ENCODE measurements at places on chromosomes 3 and 15.

GRCh38 chr3:108428586-108428985 is 81.8 kb downstream of the MYH15 start:
- no peak for DNase-seq

- no peak for DNase-seq
These were observed 166.3 kb downstream of the VGLL4 start for GRCh38 chr3:11477407-11477911.

- DNase-seq = no peak
These were observed 69.0 kb downstream of the MYO1E start for GRCh38 chr15:59303633-59304032.

- no peak for DNase-seq
These were observed 28.8 kb upstream of the GLCE start for GRCh38 chr15:69131362-69132220.

GRCh38 chr3:88863196-88863595 is 244.2 kb upstream of the EPHA3 start:
- no peak for DNase-seq

DNA sequence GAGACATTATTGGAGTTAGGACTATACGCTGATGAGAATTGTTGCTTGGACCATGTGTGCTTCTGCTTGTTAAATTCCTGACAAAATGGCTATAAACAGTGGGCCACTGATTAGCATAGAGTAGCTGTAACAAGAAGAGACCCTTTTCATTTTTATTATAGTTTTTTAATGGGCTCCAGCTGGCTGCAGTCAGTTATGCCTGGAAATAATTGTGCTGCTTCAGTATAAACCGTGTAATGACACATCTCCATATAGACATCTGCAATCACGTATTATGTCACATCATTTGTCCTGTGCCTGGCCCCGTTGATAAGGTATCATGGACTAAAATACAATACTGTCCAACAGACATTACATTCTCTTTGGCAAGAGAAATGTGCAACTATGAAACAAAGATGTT is 50.9 kb downstream of the ARPP21 start:
- no peak for DNase-seq

DNA sequence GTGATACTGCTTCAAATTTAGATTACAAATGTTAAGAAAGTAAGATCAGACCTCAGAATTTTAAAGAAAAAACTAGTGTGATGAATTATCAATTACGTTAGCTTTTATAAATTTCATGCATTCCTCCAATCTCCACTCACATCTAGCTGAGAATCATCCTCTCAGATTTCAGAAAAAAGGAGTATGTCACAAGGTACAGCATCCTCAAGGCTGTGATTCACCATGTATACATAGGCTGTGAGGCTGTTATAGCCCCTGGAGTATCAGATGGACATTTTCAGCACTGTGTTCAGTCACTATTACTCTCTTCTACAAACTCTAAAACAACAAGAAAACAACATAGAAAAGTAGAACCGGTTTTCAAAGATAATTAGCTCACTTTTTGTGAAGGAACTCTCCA is 214.4 kb downstream of the PCCB start:
- no peak for DNase-seq

DNA sequence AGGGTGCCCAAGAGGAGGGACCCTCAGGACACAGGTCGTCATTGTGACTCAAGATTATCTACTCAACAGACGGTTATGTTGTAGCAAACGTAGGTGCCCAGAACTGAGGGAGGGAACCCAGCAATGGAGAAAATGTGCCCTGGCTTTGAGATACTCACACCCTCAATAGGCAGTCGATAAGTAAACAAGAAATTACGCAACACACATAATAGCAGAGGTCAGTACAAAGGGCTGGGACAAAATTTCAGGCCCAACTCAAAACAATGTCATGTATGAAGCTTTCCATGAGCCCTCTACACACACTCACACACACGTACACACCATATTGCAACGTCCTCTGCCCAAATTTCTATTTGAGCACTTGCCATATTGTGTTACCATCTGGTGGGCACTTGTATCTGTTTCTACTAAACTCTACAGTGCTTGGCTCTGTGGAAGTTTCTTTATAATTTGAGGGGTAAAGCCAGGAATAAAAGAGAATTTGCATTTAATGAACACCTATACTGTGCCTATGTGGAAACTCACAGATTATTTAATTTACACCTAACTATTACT is 114.6 kb upstream of the TRIM42 start:
- no peak for DNase-seq

DNA sequence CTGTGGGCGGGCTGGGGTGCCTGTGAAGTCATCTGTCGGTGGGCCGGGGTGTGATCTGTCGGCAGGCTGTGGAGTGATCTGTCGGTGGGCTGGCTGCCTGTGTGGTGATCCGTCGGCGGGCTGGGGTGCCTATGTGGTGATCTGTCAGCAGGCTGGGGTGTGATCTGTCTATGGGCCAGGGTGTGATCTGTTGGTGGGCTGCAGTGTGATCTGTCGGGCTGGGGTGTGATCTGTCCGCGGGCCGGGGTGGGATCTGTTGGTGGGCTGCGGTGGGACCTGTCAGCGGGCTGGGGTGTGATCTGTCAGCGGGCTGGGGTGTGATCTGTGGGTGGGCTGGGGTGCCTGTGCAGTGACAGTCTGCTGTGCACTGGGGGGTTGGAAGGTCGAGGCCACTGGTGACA is 204.5 kb downstream of the XXYLT1 start:
- DNase-seq = no peak

DNA sequence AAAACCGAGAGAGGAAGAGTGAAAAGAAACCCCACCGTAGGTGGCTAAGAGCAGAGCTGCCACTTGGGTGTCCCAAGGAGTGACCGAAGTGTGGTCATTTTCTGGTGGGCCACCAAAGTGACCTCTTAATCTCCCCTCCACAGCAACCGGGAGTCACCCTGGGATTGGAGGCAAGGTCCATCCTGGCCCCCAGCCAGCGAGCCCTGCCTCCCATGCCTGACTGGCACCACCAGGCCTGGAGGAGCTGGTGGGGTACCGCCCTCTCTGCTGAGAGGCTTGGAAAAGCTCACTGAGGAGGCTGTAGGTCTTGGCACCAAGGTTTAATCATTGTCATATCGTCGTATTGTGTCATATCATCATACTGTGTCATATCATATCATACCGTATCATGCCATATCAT is 74.0 kb upstream of the TRPM1 start:
- DNase-seq = no peak

- no peak for DNase-seq
These were observed at the start of gene TM4SF4 for GRCh38 chr3:149474250-149474817. TSS of gene TM4SF4 (plus strand) at chr3:149474697. CDS start at chr3:149474878, 181 bp downstream.

DNA sequence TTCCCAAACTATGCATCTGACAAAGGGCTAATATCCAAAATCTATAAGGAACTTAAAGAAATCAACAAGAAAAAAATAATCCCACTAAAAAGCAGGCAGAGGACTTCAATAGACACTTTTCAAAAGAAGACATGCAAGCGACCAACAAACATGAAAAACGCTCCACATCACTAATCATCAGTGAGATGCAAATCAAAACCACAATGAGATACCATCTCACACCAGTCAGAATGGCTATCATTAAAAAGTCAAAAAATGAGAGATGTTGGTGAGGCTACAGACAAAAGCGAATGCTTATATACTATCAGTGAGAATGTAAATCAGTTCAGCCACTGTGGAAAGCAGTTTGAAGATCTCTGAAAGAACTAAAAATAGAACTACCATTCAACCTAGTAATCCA is 20.2 kb downstream of the CFAP44 start:
- DNase-seq = no peak

DNA sequence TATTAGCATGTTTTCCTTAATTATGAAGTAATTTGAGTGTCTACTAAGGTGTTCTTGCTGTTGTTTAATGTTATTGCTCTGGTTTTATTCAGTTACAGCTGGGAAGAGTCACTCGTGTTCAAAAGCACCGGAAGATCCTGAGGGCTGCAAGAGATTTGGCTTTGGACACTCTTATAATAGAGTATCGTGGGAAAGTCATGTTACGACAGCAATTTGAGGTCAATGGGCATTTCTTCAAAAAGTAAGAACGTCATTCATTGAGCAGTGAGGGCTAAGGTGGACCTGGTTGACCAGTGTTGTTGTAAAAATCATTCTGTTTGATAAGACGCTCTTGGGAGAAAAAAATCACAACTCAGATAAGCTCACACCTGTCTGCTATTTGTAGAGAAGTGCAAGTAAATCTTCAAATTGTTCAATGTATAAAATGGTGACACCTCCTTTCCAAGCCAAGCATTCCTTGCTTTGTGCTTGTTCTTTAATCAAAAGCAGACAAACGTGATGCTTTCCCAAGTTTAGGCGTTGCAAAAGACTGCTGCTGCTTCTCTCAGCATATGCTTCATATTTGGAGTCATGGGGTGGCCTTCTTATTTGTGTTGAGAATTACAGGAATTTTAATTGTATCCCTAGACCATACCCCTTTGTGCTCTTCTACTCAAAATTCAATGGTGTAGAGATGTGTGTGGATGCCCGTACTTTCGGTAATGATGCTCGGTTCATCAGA is 44.2 kb downstream of the SETD5 start:
- DNase-seq = no peak

- DNase-seq = no peak
These were observed 75.2 kb downstream of the ZMAT3 start for GRCh38 chr3:178996399-178996798.

DNA sequence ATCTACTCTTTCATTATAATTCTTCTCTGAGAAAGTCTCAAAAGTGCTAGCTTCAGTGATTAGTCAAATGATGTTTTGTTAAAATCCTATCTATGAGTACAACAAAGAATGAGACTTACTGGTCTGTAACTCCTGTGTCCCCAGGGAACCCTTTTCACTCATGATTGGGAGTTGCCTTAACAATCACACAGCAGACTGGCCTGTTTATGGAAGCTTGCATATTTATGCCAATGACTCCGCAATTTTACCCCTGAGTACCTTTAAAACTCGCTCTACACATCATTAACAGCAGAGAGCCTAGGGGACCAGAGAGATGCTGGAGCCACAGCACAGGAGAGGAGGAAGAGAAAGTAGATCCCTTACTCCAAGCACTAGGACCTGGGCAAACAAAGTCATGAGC is 628.1 kb downstream of the IGSF11 start:
- DNase-seq = no peak

- DNase-seq = no peak
These were observed 344.7 kb downstream of the CHL1 start for GRCh38 chr3:541062-541801.

- no peak for DNase-seq
These were observed 82.8 kb downstream of the EBLN2 start for GRCh38 chr3:73144276-73144675.

- no peak for DNase-seq
These were observed 45.8 kb upstream of the UBE2E2 start for GRCh38 chr3:23157331-23157730.

DNA sequence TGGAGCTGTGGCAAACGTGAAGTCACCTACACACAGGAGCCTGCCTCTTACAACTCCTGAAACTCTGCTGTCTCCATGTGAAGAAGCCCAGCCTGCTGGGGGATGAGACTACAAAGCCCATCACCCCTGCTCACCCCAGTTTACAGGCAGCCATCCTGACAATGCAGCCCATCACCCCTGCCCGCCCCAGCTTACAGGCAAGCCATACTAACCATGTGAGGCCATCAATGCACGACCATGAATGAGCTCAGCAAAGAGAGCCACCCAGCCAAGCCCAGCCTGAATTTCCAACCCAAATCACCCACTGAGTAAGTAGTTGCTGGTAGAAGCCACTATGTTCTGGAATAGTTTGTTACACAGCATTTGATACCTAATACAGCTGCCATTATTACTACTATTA is 185.4 kb upstream of the NSMCE3 start:
- no peak for DNase-seq

DNA sequence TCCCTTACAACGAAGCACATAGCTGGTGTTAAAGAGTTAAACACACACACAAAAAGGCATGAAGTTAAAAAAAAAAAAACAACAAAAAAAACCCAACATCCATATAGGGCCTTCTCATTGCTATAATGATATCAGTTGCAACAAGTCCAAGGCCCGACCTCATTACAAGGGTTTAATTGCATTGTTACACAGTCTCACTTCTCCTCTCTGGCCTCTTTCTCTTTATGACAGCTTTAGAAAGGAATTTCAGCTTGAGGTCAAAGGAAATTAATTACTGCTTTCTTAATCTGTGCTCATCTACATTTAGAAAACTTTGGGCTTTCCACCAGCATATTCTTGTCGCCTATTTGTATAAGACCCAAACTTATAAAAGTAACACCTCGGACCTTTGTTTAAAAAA is 342.1 kb downstream of the NR2F2 start:
- no peak for DNase-seq

DNA sequence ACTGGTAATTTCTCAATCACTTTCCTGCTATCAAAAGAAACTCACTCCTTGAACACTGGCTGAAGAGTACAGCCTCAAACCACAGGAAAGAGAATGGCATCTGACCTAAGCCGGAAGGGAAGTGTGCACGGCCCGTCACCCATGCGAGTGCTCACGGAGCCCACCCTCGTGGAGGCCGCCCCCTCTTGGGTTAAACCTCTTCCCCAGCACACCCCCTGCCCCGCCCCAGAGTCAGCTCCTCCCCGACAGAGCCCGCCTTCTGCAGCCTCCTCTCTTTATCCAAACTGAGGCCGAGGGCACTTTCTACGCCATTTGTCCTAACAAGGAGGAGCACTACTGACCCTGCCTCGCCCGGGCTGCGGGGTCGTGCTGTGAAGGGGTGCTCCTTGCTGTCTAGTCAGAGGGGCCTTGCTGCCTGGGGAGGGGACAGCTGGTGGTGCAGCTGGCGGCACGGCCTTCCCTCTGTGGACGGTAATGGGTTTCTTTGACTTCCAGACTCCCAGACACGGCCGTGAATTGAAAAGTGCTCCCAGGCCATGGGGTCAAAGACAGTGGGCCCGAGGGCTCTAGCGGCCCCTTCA is 137.7 kb downstream of the NSMCE3 start:
- DNase-seq = no peak

- DNase-seq = no peak
These were observed 116.0 kb upstream of the RBMS3 start for GRCh38 chr3:29164825-29165224.

DNA sequence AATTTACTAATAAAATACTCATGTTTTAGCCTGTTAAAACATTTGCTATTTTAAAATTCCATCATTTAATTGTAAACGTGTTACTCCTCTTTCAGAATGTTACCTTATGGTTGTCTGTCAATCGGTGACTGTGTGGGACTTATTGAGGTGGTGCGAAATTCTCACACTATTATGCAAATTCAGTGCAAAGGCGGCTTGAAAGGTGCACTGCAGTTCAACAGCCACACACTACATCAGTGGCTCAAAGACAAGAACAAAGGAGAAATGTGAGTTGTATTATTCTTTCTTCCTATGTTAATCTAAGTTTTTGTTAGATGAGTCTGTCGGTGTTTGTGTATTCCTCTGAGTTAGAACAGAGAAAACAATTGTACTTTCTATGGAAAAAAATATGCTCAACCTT is 21.7 kb downstream of the KCNMB3 start:
- no peak for DNase-seq

- DNase-seq = no peak
These were observed 422.2 kb downstream of the GBE1 start for GRCh38 chr3:81339040-81339845.

Measured in stimulated activated effector memory CD8-positive, alpha-beta T cell treated with anti-CD3 and anti-CD28 coated beads, Interleukin-12 subunit alpha, Interleukin-12 subunit beta, amount 100 ng/mL, for 72 hours (primary cell).